HFFc6 (cell line): ENCODE measurements at places on chromosomes 3 and 15. TPM values are rescaled to one million over a fixed set of nuclear protein-coding genes. Genes with fewer than 3 reads are reported as not detected.

The HEMK1 gene
- total RNA-seq, result 18.3 and 20.6 TPM in 2 replicates

DNA sequence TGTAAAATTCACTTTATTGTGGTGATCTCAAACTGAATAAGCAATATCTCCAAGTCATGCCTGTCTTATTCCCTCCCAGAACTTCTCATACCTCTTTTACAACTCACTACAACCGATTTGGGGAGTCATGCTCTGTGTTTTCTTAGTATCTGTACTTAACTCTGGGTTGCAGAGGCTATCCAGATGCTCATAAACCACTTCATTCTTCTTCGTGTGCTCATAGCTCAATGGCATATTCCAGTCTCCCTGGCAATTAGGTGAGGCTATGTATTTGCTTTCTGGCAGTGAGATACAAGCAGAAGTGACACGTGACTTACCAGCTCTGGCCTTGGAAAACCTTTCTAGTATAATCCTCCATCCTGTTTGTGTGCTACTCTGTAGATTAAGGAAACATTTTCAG lies 360.9 kb downstream of the ZNF385D start:
- DNase-seq, result peak; percentile 98

DNA sequence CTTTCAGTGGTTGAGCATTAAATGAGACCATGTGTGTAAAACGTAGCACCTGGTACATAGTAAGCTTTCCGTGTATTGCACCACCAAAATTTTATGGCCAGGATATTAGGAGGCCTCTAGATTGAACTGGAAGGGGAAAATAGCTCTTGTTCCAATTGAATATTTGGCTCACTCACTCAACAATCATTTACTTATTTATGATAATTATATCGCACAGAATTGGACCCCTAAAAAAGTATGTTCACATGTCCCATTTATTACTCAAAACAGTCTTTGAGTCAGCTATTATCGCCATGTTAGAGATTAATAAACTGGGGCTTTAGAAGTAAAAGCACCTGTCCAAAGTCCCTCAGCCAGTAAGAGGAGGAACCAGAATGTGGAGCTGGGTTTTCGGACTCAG lies 5.1 kb upstream of the TTLL3 start:
- DNase-seq, result no peak

GRCh38 chr3:55158345-55158744 lies 230.5 kb upstream of the LRTM1 start:
- no peak for DNase-seq

DNA sequence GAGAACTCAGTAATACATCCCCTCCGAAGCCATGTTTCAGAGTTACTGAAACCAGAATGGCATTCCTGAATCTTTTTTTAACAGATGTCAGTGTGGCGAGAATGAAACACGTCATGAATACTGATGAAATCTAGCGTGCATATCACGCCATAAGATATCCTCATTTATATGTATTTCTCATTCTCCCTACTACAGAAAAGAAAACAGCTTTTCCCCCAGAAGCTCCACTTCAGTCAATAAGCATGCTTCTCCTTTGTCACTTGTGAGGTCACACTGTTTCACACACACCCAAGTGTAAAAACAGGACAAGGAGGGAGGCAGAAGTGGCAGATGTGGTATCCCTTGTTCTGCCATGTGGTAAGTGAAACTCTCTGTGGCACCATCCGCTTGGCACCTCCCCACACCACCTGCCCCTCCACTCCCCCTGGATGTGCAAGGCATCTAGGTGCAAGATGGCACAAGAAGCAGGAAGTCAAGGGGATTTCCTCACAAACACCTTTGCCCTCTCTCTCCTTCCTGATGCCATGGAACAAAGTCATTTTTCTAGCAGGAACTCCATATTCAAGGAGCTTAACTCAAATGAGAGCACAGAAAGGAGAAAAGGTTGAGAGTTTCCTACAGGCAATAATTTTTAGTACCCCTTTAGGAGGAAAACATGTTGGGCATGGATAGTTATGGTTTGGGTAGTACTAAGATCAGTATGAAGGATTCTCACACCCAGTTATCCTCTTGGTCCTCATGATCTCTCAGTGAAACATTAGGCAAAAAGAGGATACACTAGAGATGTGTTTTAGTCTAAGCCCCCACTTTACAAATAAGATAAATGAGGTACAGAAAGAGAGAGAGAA lies 47.5 kb upstream of the FRMD4B start:
- no peak for DNase-seq

GRCh38 chr3:183099838-183100204 lies 525 bp upstream of the MCCC1 start:
- DNase-seq, result no peak

DNA sequence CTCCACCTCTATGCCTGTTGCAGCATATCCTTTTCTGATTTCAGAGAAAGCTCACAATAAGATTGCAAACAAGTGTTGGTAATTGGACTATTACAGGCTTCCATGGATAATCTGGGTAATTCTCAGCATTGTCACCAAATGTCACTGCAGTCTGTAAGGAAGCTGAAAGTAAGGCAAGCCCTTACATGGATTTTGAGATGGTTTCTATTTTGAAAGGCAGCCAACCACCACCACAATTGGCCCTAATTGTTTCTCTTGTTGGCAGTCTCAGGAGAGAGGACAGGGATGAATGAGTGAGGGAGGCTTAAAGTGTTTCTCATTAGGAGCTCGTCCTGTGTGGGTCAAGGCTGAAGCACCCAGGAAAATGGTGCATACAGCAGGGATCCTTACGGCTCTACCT lies 879.9 kb downstream of the TUSC7 start:
- no peak for DNase-seq

The ACKR2 gene
- 0.21 TPM in 1 of 2 replicates, not detected in the other for total RNA-seq

DNA sequence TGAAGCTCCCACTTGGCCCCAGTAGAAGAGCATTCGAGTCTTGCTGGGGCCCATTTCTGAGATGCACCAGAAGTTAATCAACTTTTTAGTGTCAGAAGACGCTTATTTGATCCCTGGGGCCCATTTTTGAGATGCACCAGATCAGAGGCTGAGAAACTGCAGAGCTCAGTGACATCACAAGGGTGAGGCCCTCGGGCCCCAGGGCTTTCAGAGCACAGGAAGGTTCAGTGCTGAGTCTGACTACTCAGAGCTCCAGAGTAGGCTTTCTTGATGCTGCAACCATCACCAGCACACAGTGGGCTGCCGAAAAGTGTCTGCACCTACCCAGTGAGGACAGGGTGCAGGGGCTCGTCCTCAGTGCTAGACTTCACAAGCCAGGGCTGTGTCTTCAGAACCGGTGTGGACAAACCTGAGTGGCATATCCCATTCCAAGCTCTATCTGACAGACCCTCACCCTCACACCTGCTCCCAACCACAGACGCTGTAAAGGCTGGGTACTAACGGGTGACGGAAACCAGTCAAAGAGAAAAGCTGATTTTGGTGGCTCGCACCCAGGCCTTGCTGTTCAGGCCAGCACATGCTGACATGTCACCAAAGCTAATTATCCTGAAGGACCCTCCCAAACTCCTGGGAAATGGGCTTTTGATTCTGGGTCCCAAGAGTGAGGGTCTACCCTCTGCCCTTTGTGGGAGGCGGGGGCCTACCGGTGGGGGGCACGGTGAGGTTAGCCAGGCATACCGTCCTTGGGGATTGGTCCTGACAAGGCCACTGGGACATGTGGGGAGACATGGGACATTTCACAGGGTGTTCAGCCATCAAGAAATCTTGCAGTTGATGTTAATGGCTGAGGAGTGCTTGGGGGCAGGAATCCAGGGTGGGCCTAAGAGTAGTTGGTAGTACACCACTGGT lies 83.0 kb downstream of the PDCD6IP start:
- no peak for DNase-seq

The ACAN gene
- total RNA-seq, result not detected in 3 replicates

The PIK3CA gene
- total RNA-seq, result 18.8 to 20.1 TPM (median 19.9 TPM) in 3 replicates

DNA sequence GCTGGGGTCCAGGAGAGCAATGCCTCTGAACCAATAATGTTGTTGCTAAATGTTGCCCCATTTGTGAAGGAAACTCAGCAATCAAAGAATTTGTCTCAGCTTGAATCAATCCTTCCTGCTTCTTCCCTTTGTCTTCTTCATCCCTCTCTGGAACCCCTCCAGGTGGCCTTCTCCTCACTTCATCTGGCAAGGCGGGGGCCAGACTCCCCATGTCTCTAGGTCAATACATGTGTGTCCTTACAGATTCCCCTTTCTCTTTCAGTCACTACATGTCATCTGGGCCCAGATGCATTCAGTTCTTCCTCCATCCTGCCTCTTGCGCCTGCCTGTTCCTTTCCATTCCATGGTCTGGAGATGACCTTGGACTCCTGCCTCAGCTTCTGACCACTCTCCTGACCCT lies 8.0 kb upstream of the LTF start:
- DNase-seq, result no peak

The KBTBD13 gene
- not detected in 2 replicates for total RNA-seq

The GOLGA6L25 gene
- not detected in 3 replicates for total RNA-seq

The ST6GAL1 gene
- 2.2 to 2.6 TPM (median 2.3 TPM) in 3 replicates for total RNA-seq

DNA sequence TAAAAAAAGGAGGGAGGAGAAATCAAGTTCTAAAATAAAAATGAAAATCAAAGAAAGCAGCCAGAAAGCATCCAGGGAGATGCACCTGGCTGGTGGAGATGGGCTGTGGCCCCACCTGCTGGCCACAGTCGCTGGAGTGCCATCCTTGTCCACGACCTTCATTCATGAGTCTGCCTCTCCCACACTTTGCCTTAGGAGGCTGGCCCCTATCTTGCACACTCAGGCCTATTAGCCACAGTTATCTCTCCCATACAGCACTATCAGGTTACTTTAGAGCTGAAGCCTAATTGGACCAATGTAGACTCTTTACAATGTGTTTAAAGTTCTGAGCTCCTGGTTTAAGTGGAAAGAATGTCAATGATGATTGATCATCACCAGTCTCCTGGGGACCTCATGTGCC lies 392.0 kb upstream of the RORA start:
- no peak for DNase-seq

The SLC22A14 gene
- total RNA-seq, result 0.15 to 0.17 TPM in 2 of 3 replicates, not detected in the other

The ANKRD28 gene
- total RNA-seq, result 79.2 to 84.7 TPM (median 81.5 TPM) in 3 replicates

- no peak for DNase-seq
These were observed 97.3 kb upstream of the ROPN1 start for GRCh38 chr3:124089214-124089613.

The B4GALT4 gene
- total RNA-seq, result 49.4 to 55.0 TPM (median 52.1 TPM) in 3 replicates

- no peak for DNase-seq
These were observed 553.4 kb downstream of the ZIC1 start for GRCh38 chr3:147962408-147963164.

- DNase-seq, result no peak
These were observed 9.0 kb downstream of the UBXN7 start for GRCh38 chr3:196423044-196423781.

DNA sequence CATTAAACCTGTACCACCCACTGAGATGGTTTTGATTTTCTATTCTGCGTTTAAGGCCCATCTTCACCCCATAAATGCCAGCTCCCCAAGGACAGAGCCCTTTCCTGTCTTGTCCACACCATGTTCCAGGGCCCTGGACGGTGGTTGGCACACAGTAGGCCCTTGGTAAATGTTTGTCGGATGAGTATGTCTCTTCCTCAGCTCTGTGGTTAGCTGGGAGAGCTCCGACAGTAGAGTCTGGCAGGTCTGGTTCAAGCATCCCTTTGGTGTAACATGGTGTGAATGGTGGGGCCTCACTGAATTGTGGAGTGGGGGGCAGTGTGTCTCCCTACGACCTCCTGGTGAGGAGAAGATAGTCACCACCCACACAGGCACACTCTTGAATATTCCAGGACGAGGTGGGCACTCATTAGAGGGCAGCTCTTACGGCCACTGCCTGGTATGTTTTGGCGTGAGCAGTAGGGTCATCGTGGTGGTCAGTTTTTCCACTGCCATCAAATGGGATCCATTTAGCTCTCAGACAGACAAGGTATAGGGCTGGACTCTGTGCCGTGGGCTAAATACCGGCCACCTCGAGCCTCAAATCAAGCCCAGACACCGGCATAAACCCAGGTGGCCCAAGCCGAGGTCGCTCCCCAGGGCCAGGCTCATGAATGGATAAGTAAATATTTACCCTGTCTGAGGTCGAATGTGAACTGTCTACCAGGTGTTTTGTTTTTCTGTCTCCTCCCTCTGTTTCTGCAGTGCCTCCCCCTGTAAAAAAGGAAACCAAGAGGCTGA lies 61.3 kb downstream of the SMAD3 start:
- no peak for DNase-seq

- DNase-seq, result peak; percentile 50
These were observed 664 bp downstream of the PARP3 start for GRCh38 chr3:51942603-51943450.

GRCh38 chr3:194204042-194204987 lies 68.4 kb downstream of the HES1 start:
- DNase-seq, result no peak

- DNase-seq, result no peak
These were observed 19.1 kb upstream of the LIMD1 start for GRCh38 chr3:45575386-45575923.

DNA sequence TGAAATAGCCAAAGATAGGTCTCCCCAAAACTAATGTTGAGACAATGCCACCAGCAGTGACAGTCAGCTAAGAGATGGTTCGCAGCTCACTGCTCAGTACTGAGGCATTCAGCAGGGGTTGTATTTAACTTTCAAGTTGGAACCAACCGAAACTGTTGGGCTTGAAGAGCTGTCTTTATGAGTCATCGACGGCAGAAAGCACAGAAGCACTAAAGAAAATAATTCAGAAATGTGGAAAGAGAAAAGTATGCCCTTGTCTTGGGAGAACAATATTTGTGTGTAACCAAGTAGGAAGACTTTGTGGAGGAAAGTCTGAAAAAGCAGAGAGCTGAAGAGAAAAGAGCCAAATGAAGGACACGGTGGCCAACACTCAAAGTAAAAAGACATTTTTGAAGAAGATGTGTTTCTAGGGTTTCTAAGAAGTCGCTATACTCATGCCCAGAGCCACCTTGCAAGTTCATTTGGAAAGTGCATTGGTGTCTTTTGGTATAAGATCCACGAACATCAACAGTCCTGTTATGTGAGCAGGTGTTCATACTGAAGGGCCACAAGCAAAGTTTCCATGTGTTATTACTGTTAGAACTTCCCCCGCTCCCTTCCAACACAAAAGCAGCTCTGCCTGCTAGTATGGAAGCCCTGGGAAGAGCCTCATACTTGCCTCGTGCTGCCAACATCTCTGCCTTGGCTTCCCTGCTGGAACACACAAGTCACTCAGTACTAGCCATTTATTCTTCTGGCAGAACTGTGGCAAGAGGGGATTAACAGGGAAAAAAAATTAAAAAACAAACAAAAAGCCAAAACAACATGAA lies 4.1 kb upstream of the RARB start:
- no peak for DNase-seq

GRCh38 chr3:70951316-70951715 lies 632.2 kb downstream of the FOXP1 start:
- DNase-seq, result no peak

- no peak for DNase-seq
These were observed 121.0 kb upstream of the NUDT16 start for GRCh38 chr3:131260525-131260924.

GRCh38 chr3:61177450-61177849 lies 73.8 kb downstream of the FHIT start:
- no peak for DNase-seq

DNA sequence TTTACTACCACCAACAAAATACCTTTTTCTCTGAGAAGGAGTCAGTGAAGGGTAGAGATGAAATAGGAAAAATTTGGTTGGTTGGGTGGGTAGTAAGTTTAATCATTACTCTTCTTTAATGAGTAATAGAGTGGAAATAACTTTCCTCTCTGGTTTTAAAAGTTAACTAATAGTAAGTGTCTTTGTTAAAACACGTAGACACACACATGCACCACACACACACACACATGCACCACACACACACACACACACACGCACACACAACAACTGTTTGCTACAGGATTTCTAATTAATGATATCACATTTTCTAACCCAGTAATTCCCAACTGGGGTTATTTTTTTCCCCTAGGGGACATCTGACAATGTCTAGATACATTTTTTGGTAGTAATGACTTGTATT lies 84.1 kb downstream of the CHL1 start:
- DNase-seq, result no peak
